ENCODE measurements at places on chromosomes 7 and 10. TPM values are rescaled to one million over a fixed set of nuclear protein-coding genes. Genes with fewer than 3 reads are reported as not detected.
A peak's percentile ranks its signal among the peaks of the same experiment; 100 is the strongest.

DNA sequence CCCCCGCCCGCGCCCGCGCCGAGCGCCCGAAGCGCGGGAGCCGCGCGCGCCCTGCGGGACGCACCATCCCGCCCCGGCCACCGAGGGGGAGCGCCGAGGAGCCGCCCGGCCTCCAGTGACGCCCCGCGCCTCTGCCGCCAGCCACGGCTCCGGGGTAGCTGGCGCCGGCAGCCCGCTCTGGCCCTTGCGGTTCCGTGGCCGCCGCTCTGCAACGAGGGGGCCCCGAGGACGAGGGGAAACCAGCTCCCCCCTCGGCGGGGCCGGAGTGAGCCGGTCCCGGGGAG lies at the start of gene PAXIP1:
TSS of gene PAXIP1 (minus strand) at position 33 of the 284 bp plus-strand sequence. CDS start 195 bp downstream, outside the sequence.
- DNase-seq: no peak

GRCh38 chr10:68221196-68221595 lies 10.7 kb downstream of the ATOH7 start:
- DNase-seq: no peak

PAX4 gene
- total RNA-seq: not detected

DNA sequence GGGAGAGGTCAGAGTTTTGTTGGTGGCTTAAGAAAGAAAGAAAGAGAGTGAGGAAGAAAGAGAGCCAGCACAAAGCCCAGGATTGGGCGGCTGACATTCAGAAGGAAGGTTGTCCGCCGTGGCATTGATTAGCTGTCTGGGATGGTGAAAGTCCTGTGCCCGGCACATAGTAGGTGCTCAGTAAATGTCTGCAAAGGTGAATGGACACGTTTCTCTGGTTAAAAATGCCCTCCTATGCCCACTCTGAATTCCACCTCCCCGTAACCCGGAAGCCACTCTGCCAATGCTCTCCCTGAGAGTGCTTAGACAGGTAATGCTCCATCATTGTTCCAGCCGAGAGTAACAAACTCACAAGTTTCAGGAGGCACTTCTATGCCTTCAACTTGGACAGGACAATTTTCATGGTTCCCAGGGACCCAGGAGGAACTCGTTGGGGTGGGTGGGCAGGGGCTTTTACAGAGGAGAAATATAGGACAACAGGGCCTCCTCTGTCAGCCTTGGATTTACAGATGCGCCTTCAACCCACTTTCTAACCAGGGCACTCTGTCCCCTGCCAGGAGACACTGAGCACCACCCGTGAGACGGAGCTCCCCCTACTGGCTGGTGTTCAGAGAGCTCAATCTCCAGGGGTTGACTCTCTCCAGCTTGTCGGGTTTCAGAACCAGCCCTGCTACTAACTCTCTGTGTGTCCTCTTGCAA lies 411.5 kb upstream of the ZMIZ1 start:
- peak; percentile 23 for DNase-seq
